ENCODE measurements at places on chromosomes 6 and 20. TPM values are rescaled to one million over a fixed set of nuclear protein-coding genes. Genes with fewer than 3 reads are reported as not detected.

ABHD16B gene
- not detected for total RNA-seq

BPIFB1 gene
- not detected for total RNA-seq

LY6G6F gene
- total RNA-seq = not detected

GRCh38 chr6:20918868-20919267 is 384.6 kb downstream of the CDKAL1 start:
- no peak for DNase-seq

- no peak for DNase-seq
Measured at GRCh38 chr20:37501940-37502339, 19.1 kb upstream of the NNAT start.

Data from frontal cortex (tissue), 4 donors.